ENCODE measurements at places on chromosomes 3 and 15.

GRCh38 chr3:134103470-134103869 is 73.7 kb upstream of the SLCO2A1 start:
- DNase-seq: no peak

GRCh38 chr3:32614956-32615355 is 44.3 kb upstream of the DYNC1LI1 start:
- no peak for DNase-seq

GRCh38 chr3:33256249-33256648 is 21.0 kb upstream of the FBXL2 start:
- DNase-seq: no peak

DNA sequence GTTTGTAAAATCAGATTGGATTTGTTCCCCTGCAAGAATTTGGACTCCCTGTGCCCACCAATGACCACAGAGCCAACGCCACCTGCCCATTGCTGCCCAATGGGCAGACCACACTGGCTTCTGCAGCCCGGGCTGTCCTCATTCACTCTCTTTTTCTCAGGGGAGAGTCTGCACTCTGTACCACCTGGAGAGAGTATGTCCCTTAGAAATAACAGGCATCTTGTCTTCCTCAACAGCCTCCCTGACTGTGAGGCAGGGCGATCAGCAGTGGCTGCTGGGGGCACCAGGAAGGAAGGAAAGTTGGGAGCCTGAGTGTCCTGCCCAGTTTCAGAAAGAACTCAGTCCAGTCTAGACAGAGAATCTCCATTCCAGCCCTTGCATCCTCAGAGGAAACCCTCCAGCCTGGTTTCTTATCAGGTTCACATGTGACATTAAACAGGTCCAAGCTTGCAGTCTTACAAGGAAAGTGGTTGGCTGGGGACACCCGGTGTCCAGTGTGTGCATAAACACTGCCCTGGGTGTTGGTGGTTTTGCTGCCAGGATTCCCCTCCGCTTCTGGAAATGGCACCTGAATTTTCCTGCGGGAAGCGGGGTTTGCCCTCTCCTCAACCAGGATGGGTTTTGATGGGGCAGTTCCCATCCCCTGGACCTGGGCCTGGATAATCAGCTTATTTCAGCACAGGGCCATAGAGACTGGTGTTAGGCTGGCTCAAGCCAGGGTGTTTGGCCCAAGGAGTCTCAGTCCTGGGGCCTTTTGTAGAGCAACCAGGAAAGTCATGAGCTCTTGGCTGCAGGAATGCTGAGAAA is 37.2 kb downstream of the SSUH2 start:
- peak; percentile 40 for DNase-seq

- DNase-seq: no peak
Observed at GRCh38 chr3:69323941-69324340, 61.9 kb downstream of the FRMD4B start.

GRCh38 chr3:157023226-157023625 is 136.7 kb downstream of the CCNL1 start:
- no peak for DNase-seq

GRCh38 chr15:92061511-92062195 is 208.1 kb downstream of the SLCO3A1 start:
- DNase-seq: no peak

GRCh38 chr3:134066651-134067530 is 37.2 kb upstream of the SLCO2A1 start:
- DNase-seq: no peak

GRCh38 chr15:101427606-101428487 is 61.7 kb downstream of the PCSK6 start:
- DNase-seq: no peak

DNA sequence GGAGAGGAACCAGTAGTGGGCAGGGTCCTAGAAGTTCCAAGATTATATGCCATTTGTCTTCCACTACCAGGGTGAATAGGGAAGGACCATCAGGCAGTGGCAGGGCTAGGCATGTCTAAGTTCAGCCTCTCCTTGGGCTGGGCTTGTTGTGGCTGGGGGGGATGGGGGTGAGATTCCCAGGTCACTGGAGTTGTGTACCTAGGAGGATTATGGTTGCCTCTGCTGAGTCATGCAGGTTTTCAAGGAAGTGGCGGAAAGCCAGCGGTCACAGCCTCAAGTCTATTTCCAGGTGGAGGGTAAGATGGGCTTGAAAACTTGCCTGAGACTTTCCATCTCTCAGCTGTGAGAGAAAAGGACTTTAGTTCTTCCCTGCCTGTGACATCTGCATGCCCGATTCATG is 1407.1 kb downstream of the SI start:
- DNase-seq: no peak

GRCh38 chr3:99256788-99257187 is 355.3 kb upstream of the DCBLD2 start:
- no peak for DNase-seq

DNA sequence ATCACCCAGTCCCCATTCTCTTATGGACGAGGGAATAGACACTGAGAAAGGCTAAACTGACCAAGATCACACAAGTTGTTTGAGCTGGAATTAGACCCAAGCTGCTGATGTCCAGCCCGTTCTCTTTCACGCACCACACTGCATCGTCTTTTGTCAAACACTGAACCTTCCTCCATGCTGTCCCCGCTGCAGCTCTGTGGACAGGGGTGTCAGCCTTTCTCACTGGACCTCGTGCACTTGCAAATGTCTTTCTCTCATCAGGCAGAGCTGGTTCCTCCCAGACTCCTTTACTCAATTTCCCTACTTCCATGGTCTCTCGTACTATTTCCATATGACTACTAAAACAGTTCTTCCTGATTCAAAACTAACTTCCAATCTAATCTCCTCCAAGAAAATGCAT is 161.6 kb downstream of the MEIS2 start:
- DNase-seq: no peak

DNA sequence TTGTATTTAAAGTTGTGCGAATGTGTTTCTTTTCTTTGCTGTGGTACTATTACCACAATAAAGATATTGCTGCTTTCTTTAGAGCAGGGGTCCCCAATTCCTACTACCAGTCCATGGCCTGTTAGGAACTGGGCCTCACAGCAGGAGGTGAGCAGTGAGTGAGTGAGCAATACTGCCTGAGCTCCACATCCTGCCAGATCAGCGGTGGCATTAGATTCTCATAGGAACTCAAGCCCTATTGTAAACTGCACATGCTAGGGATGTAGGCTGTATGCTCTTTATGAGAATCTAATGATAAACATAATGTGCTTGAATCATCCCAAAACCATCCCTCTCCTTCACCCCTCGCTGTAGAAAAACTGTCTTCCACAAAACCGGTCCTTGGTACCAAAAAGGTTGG is 41.6 kb downstream of the DMXL2 start:
- DNase-seq: no peak

GRCh38 chr15:40928821-40929659 is at the start of gene DLL4:
DLL4 (plus strand) TSS chr15:40929340; CDS start chr15:40929669, 329 bp downstream.
- DNase-seq: no peak
